ENCODE measurements at places on chromosomes 6 and 20. TPM values are rescaled to one million over a fixed set of nuclear protein-coding genes. Genes with fewer than 3 reads are reported as not detected.
A peak's percentile ranks its signal among the peaks of the same experiment; 100 is the strongest.

DNA sequence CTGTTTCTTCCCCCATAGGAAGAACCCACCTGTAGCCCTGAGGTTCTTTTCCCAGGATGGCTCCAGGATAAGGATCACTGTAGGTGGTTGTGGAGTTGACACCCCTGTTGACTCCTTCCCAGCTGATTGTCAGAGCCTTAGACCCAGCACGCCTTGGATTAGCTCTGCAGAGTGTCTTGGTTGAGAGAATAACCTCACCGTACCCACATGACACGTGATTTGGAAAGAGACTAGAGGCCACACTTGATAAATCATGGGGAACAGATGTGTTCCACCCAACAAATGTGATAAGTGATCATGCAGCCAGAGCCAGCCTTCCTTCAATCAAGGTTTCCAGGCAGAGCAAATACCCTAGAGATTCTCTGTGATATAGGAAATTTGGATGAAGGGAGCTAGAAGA lies 12.2 kb downstream of the BTN3A1 start:
- DNase-seq, result no peak

DNA sequence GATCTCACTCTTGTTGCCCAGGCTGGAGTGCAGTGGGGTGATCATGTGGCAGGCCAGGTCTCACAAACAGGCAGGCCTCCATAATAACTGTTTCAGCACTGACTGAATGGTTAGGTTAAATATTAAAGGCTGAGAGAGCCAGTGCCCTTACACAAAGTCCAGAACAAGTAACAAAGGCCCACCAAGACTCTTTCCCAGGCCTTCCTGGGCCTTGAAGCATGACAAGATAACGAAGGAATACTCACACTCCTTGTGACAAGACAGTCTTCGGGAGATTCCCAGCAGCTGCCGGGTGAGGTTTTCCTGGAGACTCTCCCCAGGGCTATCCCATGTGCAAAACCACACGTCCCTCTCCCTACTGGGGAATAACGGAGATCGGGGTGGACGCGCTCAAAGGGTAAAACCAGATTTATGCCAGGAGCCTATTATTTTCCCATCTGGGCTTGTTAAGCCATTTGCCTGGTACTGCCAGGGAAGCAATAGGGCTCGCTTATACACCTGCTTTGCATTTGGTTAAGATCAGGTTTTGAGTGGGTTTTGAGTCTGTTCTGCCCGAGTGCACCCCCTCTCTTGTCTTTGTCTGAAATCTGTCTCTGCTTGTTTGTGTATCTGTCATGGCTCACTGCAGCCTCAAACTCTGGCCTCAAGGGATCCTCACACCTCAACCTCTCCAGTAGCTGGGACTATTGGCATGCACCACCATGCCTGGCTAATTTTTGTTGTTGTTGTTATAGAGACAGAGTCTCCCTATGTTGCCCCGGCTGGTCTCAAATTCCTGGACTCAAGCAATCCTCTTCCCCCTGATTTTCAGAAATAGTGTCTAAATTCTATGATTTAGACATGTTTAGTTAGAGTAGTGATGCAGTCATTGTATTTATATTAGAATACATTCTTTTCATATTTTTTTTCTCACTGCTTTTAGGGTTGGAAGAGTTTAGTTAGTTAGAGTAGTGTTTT lies 1.4 kb upstream of the ENPP3 start:
- DNase-seq, result peak; percentile 49

DNA sequence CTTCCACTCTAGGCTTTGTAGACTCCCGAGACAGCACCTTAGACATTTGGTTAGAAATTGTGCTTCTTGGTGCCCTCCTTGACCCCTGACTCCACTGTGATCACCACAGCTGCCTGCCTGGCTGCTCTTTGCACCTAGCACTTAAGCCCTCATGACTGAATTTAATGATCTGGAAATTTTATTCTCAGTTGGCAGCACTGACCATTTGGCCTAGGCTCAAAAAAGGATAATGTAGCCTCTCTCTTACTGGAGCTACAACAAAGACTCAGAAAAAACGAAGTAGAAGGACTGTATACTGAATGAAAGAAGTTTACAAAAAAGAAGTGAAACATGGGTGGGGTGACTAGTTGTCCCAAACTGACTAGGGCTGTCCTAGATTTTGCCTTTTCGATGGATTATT lies 11.3 kb upstream of the ABRACL start:
- DNase-seq, result peak; percentile 19

DNA sequence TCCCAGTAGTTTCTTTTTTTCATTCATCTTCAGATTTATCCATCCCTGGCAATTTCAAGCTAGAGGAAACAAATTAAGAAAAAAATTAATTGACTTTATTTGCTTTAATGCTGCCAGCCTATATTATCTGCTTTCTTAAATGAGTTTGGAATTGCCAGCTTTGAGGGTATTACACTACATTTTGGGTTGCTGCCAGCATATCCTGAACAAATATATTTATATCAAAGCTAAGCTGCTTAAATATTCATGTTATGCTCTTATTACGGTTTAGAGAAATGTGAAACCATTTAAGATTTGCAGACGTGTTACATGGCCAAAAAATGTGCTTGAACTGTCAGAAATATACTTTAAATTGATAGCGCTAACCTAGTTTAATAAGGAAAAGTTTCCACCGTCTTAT lies 59.7 kb downstream of the GRIK2 start:
- no peak for DNase-seq

GRCh38 chr6:153328194-153328593 lies 197.1 kb upstream of the RGS17 start:
- DNase-seq, result no peak

TPD52L2 gene
- 73.1 TPM for polyA plus RNA-seq

GRCh38 chr6:30970946-30971345 lies 12.6 kb upstream of the MUC21 start:
- DNase-seq, result no peak

DNA sequence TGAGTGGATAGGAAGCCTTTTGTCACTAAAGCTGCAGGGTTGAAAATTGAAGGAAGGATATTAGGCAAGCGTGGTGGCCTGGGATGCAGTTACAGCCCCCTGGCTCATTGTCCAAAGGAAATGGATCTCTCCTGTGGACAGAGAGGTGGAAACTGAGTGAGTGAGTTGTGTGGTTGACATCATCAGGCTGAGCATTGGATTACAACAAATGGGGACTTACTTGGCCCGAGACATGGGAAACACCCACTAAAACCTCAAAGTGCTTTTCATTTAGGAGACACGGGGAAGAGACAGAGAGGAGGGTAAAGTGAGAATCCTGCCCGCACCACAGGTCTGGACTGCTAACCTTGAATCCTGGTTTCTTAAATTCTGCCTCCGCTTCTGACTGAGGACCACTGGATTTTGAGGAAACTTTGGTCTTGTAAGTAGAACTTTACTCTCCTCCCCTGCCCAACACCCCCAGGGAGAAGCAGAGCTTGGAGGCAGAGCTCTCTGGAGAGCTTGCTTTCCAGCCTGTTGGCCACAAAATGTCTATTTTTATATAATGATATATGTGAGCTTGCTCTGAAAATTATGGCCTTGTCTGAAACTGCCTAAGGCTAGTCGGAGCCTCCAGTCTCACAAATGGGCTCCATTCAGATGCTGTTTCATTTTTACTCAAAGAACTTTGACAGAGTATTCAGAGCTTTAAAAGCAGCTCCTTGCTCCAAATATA lies at the start of gene PKIG:
Gene PKIG, plus strand, starts transcription at position 269 of the 715 bp plus-strand sequence. CDS start 31,978 bp downstream, outside the sequence.
- DNase-seq, result peak; percentile 69

- DNase-seq, result no peak
Observed at GRCh38 chr6:50936277-50936681, 117.6 kb downstream of the TFAP2B start.

TCP11 gene
- polyA plus RNA-seq, result 0.41 TPM

- DNase-seq, result no peak
Observed at GRCh38 chr6:154501578-154501868, 9.0 kb downstream of the CNKSR3 start.

- peak; percentile 78 for DNase-seq
Observed at GRCh38 chr6:111565326-111566221, 40.1 kb downstream of the TRAF3IP2 start.

DNA sequence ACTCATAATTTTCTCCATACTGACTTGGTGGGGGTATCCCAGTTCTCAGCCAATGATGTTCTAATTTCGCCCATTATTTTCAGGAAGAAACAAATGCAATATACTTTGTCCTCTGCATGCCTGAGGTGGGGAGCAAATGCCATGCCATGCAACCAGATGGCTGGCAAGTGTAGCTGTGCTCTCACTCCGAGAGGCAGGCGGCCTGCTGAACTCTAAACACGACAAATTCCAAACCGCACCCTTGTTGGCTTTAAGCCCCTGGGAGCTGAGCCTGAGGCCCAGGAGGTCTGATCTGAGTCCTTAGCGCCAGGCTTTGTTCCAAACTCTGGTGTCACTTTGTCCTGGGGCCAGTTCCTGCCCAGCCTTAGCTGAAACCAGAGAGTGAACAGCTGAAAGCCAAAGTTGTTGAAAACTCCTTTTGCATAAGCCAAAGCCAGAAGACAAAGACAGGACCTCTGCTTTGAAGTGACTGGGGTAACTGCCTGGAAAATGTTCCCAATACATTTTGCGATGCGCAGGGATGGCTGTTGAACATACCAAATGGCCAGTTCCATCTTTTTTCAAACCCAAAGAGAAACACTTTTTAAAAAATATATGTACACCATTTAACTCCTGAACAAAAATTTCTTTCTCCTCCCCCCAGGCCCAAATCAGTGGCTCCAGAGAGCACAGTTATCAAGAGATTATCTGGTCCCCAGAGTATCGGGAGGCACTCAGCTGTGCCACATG lies 46.2 kb downstream of the TTI1 start:
- DNase-seq, result no peak

GRCh38 chr6:105326216-105326615 lies 76.7 kb downstream of the PREP start:
- DNase-seq, result peak; percentile 30

GRCh38 chr20:40563296-40563950 lies 125.6 kb downstream of the MAFB start:
- DNase-seq, result peak; percentile 65

DNA sequence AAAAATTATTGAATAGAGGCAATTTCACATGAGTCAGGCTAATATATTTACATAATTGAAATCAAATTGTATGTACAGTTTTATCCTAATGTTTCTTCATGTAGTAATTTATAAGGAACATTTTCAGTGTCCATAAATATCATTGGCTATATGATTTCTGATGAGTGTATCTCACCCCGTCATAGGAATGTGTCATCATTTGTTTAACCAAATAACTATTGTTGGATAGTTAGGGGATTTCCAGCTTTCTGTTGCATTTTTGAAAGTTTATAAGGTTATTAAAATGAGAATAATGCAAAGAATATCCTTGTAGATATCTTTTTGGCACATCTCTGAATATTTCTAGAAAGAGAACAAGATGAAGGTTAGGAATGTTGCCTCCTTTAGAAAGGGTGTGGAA lies 39.0 kb downstream of the SYTL3 start:
- DNase-seq, result no peak

- no peak for DNase-seq
Observed at GRCh38 chr6:4581468-4582385, 194.5 kb upstream of the CDYL start.

PKIG gene
- 150 TPM for polyA plus RNA-seq

GRCh38 chr6:154991207-154991606 lies 3.9 kb upstream of the TIAM2 start:
- DNase-seq, result no peak

GRCh38 chr6:35972471-35973367 lies 51.7 kb downstream of the SLC26A8 start:
- DNase-seq, result no peak

GRCh38 chr6:70797625-70798024 lies 129.9 kb downstream of the SMAP1 start:
- no peak for DNase-seq

DNA sequence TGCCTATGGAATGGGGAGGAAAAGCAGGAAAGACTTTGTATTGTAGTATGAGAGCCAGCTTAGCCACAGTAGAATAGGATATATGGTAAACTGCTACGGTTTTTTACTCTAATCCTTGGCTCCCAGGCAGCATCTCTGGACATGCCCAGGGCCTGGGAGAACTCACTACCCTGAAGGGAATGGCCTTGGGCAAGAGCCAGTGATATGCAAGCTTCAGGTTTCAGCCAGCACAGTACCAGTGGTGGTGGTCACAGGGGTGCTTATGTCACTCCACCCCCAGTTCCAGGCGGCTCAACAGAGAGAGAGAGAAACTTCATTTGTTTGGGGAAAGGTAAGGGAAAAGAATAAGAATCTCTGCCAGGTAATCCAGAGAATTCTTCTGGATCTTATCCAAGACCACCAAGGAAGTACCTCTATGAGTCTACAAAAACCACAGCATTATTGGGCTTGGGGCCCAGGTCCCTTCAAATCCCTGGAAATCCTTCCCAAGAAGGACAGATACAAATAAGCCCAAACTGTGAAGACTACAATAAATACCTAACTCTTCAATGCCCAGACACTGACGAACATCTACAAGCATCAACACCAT lies 121.2 kb downstream of the THBS2 start:
- no peak for DNase-seq

- DNase-seq, result no peak
Observed at GRCh38 chr20:53922901-53923314, 147.5 kb downstream of the BCAS1 start.

- peak; percentile 73 for DNase-seq
Observed at GRCh38 chr20:32538526-32538939, 46.6 kb downstream of the NOL4L start.
